ENCODE measurements at places on chromosomes 7 and 10.

GRCh38 chr10:109886037-109886780 lies 37.1 kb downstream of the XPNPEP1 start:
- DNase-seq, result no peak

- no peak for DNase-seq
These were observed 473.2 kb downstream of the REEP3 start for GRCh38 chr10:63994371-63994770.

GRCh38 chr10:18456984-18457383 lies 194.4 kb downstream of the NSUN6 start:
- no peak for DNase-seq

DNA sequence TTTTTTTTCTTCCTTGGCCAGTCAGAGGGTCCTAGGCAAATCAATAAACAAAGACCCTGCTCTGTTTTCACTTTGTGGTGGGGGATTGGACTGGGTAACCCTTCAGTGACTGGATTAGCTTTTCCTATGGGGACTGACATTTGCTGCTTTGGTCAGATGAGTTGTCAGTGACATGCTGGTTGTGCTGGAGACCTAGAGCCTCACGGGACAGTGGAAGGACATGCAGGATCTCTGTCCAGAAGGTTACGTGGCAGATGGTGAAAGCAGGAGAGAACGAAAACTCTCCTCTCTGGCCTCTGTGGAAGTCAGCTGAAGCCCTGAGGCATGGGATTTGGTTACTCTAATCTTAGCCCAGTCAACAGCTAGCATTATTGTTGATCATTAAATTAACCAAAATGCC lies 90.0 kb upstream of the BMPER start:
- no peak for DNase-seq

GRCh38 chr10:48792121-48792520 lies 107.4 kb downstream of the WDFY4 start:
- no peak for DNase-seq

GRCh38 chr10:77251297-77252013 lies 386.2 kb downstream of the KCNMA1 start:
- no peak for DNase-seq
